Lower lobe of right lung (tissue), 2 donors: ENCODE measurements at places on chromosomes 3 and 15. TPM values are rescaled to one million over a fixed set of nuclear protein-coding genes. Genes with fewer than 3 reads are reported as not detected.
A peak's percentile ranks its signal among the peaks of the same experiment; 100 is the strongest.

DNA sequence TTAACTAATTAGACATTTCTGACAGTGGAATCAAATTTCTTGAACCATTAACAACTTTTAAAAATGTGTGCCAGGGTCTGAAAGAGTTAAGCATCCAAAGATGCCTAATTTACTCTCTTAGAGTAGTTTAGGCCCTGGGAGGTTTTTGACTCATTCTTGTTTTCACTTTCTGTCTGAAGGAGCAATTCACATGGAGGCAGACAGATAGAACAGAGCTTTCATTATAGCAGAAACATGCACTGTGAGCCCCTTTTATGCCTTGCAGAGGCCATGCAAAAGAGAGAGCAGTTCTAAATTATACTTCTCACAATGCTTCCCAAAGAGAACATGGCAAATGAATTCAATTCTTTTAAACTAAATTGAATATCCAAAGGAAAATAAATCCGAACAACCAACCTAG lies 554.8 kb downstream of the MFSD1 start:
- no peaks in the 10 kb centered on the region for H3K27me3 ChIP-seq
- no peak overlapping the region for H3K27ac ChIP-seq
- H3K4me1 ChIP-seq: no peaks in the 10 kb centered on the region
- no peak for DNase-seq
- H3K36me3 ChIP-seq: no peaks in the 10 kb centered on the region

The CTXN2 gene
- not detected for total RNA-seq

DNA sequence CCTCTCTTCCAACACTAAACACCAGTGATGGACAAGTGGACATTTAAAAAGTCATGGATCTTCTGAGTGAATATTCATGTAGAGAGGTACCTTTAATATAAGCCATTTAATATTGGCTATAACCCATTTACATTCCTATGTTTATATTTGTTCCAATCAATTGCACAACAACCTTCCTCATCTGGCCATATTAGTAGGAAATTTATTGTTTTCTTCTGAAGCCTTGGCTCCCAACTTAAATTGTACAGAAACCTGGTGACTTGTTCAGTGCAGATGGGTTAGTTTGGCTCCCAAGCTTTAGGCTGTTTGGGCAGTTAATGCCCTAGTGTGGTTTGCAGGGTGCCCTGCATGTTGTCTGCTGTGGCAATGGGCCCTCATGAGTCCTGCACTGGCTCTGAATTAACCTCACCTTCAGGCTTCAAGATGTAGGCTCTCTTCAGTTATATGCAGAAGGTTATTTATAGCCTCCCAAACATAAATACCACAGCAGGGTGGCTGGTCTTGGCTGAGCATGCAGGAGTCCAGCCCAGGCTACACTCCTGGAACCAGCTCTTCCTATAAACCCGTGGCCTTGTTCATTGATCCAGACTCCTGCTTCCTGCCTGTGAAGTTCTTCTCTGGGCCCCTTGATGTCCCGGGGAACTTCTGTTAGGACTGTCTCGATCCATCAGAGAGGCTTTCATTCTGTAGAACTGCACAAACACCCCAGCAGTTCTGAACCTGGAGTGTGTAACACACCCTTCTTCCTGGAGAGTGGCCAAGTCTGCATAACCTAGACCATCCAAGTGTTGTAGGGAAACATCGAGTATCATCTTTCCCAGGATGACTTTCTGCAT lies 57.0 kb downstream of the DUT start:
- H3K27ac ChIP-seq: no peak overlapping the region
- no peak for DNase-seq
- no peak overlapping the region for H3K4me3 ChIP-seq
- H3K4me1 ChIP-seq: peaks cover 14% of the 10 kb centered on the region

DNA sequence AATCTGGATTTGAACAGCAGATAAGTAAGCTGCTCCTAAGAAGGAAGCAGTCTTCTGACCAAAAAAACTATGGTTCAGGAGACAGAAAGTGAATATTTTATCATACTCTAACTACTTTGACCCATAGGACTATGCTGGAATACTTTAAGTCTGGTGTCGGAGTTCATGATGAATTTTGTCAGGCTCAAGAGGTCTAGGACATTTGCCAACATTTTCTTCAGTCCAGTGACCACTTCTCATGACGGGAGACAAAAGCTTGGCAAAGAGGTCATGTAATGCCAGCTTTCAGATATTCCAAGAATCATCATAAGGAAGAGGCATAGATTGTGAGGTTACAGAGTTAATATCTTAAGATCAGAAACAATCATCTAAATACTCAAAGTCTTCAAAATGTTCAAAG lies 20.5 kb upstream of the DCBLD2 start:
- no peaks in the 10 kb centered on the region for H3K36me3 ChIP-seq
- DNase-seq: no peak
- H3K4me1 ChIP-seq: no peaks in the 10 kb centered on the region
- H3K27ac ChIP-seq: no peak overlapping the region
- no peak overlapping the region for H3K4me3 ChIP-seq

The ATP13A5 gene
- 2.0 TPM for total RNA-seq

- H3K27ac ChIP-seq: no peak overlapping the region
- no peak for DNase-seq
- H3K27me3 ChIP-seq: peaks cover 8% of the 10 kb centered on the region
- H3K4me1 ChIP-seq: peaks cover 40% of the 10 kb centered on the region
- H3K4me3 ChIP-seq: no peak overlapping the region
- H3K36me3 ChIP-seq: no peaks in the 10 kb centered on the region
Measured at GRCh38 chr15:41560572-41560874, 1.5 kb downstream of the TYRO3 start.

GRCh38 chr3:63969876-63970275 lies 53.4 kb downstream of the PSMD6 start:
- H3K36me3 ChIP-seq: no peaks in the 10 kb centered on the region
- peak overlapping the region; percentile 56 for H3K4me3 ChIP-seq
- H3K4me1 ChIP-seq: peaks cover 100% of the 10 kb centered on the region
- no peaks in the 10 kb centered on the region for H3K27me3 ChIP-seq
- no peak for DNase-seq
- peak overlapping the region; percentile 84 for H3K27ac ChIP-seq

The AQP9 gene
- total RNA-seq: 60.3 TPM

GRCh38 chr3:108673988-108674661 lies 83.1 kb downstream of the RETNLB start:
- peaks cover 6% of the 10 kb centered on the region for H3K36me3 ChIP-seq
- no peak for DNase-seq
- no peak overlapping the region for H3K27ac ChIP-seq
- no peak overlapping the region for H3K4me3 ChIP-seq
- H3K4me1 ChIP-seq: no peaks in the 10 kb centered on the region
- no peaks in the 10 kb centered on the region for H3K27me3 ChIP-seq

DNA sequence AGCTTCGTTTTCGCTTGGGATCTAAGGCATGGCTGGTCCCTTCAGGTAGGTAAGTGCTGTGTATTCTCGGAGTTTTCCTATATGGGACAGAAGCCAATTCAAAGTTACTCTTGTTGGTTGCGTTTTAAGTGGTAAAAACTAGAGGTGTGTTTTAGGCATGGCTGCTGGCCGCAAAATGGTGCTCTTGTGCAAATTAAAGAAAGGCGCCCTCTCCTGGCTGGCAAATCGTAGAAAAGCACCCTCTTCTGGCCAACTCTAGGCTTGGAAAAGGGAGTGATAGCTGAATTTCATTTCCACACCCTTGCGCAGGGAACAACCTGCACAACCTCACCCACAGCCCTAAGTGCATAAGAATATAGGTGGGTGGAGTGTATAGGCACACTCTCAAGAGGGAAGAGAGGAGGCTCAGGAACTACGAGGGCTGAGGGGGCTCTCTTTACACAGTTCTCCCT lies 23.5 kb downstream of the DRD3 start:
- peaks cover 7% of the 10 kb centered on the region for H3K4me1 ChIP-seq
- no peak overlapping the region for H3K4me3 ChIP-seq
- no peaks in the 10 kb centered on the region for H3K36me3 ChIP-seq
- H3K27me3 ChIP-seq: no peaks in the 10 kb centered on the region
- no peak for DNase-seq

The SCAANT1 gene
- not detected for total RNA-seq

GRCh38 chr15:80123034-80123433 lies 29.8 kb upstream of the FAH start:
- no peak for DNase-seq
- H3K36me3 ChIP-seq: peaks cover 36% of the 10 kb centered on the region
- no peaks in the 10 kb centered on the region for H3K4me1 ChIP-seq
- no peak overlapping the region for H3K4me3 ChIP-seq
- H3K27ac ChIP-seq: no peak overlapping the region

GRCh38 chr15:37824717-37825382 lies 109.6 kb upstream of the TMCO5A start:
- H3K4me3 ChIP-seq: no peak overlapping the region
- no peaks in the 10 kb centered on the region for H3K36me3 ChIP-seq

The APPL1 gene
- 45.5 TPM for total RNA-seq

- H3K4me1 ChIP-seq: no peaks in the 10 kb centered on the region
- no peaks in the 10 kb centered on the region for H3K36me3 ChIP-seq
- DNase-seq: no peak
- no peaks in the 10 kb centered on the region for H3K27me3 ChIP-seq
Measured at GRCh38 chr3:115670911-115671310, 47.6 kb downstream of the GAP43 start.

GRCh38 chr3:170809007-170809974 lies 60.7 kb downstream of the RPL22L1 start:
- H3K27ac ChIP-seq: no peak overlapping the region
- no peaks in the 10 kb centered on the region for H3K36me3 ChIP-seq
- no peak overlapping the region for H3K4me3 ChIP-seq
- no peaks in the 10 kb centered on the region for H3K27me3 ChIP-seq

DNA sequence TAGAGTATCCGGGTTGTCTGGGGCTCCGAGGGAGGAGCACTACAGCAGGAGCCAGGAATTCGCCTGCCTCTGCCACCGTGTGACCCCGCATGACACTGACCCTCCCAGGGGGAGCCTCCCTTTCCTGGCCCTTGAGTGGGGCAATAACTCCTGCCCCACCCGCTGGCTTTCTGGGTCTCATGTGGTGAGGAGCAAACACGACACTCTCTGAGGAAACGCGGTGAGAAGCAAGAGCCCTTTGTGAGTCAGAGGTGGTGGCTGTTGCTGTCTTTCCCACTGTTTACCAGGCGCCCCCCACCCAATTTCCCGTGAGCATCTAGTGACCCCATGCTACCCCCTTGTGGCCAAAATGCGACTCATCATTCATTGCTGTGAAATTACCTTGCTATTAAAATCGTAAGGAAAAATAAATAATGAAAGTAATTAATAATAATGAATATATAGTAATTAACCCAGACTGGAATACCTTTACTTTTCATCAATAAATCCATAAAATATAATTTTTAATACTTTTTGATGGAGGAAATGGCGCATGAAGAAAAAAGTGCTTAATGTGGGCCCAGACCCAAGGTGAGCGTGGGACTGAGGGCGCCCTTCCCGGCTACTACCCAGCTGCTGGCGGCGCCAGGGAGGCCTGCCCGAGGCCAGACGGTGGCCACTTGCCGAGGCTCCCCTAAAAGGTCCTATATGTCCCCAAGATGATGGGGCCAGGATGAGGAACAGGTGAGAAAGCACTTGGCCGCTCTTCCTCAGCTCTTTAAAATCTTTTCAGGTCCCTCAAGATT lies 29.3 kb downstream of the CCNL1 start:
- DNase-seq: peak; percentile 79
- H3K4me1 ChIP-seq: peaks cover 58% of the 10 kb centered on the region
- H3K36me3 ChIP-seq: no peaks in the 10 kb centered on the region
- peak overlapping the region; percentile 82 for H3K27ac ChIP-seq

- H3K36me3 ChIP-seq: no peaks in the 10 kb centered on the region
- H3K4me3 ChIP-seq: no peak overlapping the region
- peaks cover 5% of the 10 kb centered on the region for H3K4me1 ChIP-seq
- no peak overlapping the region for H3K27ac ChIP-seq
Measured at GRCh38 chr3:45180051-45180450, 33.9 kb upstream of the CDCP1 start.

DNA sequence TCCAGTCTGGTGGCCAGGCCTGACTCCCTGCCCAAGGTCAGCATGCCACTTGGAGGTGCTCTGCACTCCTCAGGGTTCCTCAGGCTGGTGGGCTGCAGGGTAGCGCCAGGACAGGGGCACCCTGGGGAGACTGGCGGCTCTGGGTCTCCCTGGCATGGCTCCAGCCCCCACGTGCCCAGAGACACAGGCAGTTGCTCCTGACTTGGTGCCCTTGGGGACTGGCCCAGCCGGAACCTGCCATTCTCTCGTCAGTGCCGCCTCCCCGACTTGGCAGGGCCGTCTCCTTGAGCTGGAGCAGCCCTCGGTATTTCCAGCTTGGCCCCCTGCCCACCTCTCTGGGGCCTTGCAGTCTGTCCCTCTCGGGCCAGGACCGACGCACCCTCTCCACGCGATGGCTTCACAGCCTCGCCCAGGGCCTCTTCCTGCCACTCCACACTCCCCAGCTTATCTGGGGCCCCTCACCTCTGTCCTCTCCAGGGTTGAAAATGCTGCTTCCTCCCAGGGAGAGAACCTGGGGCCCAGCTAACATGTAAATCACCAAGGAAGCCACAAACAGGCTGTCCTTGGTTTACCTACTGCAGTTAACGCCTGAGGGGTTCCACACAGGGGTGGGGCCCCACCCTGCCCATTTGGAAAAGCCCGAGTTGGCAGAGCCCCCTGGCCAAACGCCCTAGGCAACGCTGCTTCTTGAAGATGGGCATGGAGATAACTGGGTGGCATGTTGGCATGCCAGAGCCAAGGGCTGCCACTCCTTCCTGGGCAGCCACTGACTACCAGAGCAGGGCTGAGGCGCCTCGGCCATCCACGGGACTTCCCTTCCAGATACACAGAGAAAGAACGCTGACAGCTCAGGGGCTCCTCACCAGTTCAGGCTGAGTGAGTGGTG lies 61.4 kb downstream of the SMAD6 start:
- H3K27ac ChIP-seq: peak overlapping the region; percentile 87
- peak; percentile 95 for DNase-seq
- peak overlapping the region; percentile 24 for H3K4me3 ChIP-seq
- no peaks in the 10 kb centered on the region for H3K27me3 ChIP-seq

The SCN11A gene
- total RNA-seq: 0.27 TPM

DNA sequence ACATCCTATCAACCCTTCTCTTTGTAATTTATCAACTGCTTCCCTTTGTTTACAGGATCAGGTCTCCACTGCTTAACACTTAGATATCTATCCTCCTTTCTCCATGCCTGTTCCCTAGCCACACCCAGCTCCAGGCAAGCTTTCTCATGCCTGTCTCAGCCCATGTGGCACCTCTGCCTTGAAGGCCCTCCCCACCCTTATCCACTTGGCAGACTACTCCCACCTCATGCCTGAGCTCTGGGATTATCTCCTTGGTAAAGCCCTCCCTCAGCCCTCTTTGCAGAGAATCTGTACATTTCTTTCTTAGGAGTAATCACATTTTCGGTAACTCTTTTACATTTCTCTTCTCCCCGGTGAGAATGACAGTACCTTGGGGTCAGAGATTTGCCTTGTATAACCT lies 96.0 kb downstream of the ATP1B3 start:
- no peak overlapping the region for H3K27ac ChIP-seq
- H3K4me1 ChIP-seq: no peaks in the 10 kb centered on the region
- peaks cover 22% of the 10 kb centered on the region for H3K36me3 ChIP-seq
- H3K27me3 ChIP-seq: no peaks in the 10 kb centered on the region
- no peak overlapping the region for H3K4me3 ChIP-seq

The GOLGA8J gene
- 0.59 TPM for total RNA-seq

The IGSF10 gene
- 30.9 TPM for total RNA-seq

- H3K27me3 ChIP-seq: no peaks in the 10 kb centered on the region
- H3K4me1 ChIP-seq: no peaks in the 10 kb centered on the region
- H3K36me3 ChIP-seq: no peaks in the 10 kb centered on the region
- no peak overlapping the region for H3K27ac ChIP-seq
Measured at GRCh38 chr15:93488296-93488713, 399.3 kb upstream of the RGMA start.
